Putamen (tissue), 1 donor: ENCODE measurements at places on chromosomes 12 and 14.

DNA sequence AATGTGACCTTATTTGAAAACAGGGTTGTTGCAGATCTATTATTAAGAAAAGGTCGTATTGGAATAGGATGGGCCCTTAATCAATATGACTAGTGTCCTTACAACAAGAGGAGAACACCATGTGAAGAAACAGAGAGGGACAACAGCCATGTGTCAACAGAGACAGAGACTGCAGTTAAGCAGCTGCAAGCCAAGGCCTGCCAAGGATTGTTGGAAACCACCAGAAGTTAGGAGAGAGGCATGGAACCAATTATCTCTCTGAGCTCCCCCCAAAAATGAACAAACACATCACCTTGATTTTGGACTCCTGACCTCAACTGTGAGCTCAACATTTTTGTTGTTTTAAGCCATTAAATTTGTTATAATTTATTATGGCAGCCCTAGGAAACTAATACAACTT lies 214.6 kb upstream of the PRKD1 start:
- no peak for DNase-seq

- peak; percentile 8 for DNase-seq
These were observed 98.6 kb downstream of the NT5DC3 start for GRCh38 chr12:103742349-103742932.

DNA sequence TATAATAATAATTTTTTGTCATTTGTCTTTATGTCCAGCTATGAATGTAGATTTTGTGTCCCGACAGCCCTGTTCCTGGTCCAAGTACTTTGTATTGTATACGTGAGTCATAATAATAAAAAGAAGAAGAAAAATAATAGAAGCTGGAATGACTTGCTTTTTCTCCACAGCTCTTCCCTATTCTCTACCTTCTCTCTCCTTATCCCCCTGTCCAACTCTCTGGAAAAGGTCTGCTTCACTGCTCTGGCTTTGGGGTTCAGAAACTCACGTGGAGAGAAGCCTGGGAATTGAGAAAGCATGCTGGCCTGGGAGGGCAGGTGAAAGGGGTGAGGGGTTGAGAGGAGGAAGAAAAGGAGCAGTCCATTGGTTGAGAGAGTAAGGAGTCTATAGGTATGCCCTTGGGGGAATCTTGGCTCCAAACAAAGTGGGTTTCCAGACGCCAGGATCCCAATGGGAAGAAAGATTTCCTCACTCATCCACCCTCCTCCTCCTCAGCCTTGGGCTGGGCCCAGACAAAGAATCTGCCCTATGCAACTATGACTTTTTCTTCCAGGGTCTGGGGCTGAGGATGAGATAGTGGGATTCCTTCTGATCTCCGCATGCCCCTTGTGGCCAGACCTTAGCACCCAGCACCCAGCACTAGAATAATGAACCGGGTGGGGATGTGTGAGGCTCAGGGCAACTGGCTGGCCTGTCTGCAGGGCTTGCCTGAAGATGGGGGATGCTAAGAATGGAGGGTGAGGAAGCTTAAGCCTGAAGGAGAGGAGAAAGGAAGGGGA lies 4.0 kb downstream of the HOXC8 start:
- DNase-seq = no peak

DNA sequence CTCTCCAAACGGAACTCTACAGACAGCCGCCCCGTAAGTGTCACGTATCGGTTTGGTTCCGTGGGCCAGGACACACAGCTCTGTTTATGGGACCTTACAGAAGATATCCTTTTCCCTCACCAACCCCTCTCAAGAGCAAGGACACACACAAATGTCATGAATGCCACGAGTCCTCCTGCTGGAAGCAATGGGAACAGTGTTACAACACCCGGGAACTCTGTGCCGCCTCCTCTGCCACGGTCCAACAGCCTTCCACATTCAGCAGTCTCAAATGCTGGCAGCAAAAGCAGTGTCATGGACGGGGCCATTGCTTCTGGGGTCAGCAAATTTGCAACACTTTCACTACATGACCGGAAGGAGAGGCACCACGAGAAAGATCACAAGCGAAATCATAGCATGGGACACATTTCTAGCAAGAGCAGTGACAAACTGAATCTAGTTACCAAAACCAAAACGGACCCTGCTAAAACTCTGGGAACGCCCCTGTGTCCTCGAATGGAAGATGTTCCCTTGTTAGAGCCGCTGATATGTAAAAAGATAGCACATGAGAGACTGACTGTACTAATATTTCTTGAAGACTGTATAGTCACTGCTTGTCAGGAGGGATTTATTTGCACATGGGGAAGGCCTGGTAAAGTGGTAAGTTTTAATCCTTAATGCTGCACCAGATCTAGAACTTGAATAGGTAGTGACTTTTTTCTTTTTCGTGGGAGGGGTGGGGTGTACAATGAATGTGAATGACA lies 69.7 kb downstream of the WDR20 start:
- peak; percentile 85 for DNase-seq

DNA sequence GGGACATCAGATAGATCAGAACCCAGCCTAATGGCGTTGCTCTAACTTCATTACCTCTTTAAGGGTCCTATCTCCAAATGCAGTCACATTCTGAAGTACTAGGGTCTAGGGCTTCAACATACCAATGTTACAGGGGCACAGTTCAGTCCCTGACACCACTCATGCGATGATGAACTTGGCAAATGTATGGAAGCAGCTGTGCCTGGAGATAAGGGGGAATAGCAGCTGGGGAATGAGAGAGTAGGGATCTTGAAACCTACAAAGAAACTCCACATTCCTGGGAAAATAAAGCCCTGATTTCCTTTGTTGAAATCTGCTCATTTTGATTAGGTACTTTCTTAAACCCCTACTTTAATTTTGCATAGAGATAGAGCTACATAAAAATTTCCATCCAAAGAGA lies 20.5 kb upstream of the TMCC3 start:
- DNase-seq = no peak

- no peak for DNase-seq
These were observed 53.8 kb downstream of the VCPKMT start for GRCh38 chr14:50062438-50063085.

DNA sequence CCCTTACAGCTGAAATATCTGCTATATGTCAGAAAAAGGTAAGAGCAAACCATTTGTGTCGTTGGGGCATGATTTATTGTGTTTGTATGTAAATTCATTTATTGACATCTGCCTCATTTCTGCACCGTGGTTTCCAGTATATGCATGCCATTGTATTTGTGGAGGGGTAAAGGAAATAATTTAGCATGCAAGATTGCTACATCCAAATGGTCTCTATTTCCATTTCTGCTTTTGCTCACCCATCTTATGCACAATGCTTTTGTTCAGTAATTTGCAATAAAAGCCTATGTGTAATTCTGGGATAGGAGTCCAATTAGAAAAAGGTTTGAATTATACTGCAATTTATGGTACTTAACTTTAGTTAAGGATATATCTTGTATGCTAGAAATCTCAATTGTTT lies 101.8 kb downstream of the UNC79 start:
- DNase-seq = no peak

DNA sequence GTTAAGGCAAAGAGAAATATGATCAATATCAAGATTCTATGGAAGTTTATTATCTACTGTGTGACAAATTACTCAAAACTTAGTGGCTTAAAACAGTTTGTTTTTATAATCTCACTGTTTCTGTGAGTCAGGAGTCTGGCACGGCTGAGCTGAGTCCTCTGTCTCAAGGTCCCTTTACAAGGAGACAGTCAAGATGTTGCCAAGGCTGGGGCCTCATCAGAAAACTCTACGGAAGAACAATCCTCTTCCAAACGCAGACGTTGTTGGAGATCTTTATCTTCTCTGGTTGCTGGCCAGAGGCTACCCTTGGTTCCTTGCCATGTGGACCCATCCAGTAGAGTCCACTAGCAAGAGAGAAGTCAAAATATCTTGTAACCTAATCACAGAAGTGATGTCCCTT lies 100.6 kb upstream of the CCND2 start:
- DNase-seq = no peak

GRCh38 chr14:33682760-33683159 lies 268.1 kb downstream of the EGLN3 start:
- no peak for DNase-seq

- DNase-seq = no peak
These were observed 68.5 kb downstream of the SPPL3 start for GRCh38 chr12:120835657-120836056.

DNA sequence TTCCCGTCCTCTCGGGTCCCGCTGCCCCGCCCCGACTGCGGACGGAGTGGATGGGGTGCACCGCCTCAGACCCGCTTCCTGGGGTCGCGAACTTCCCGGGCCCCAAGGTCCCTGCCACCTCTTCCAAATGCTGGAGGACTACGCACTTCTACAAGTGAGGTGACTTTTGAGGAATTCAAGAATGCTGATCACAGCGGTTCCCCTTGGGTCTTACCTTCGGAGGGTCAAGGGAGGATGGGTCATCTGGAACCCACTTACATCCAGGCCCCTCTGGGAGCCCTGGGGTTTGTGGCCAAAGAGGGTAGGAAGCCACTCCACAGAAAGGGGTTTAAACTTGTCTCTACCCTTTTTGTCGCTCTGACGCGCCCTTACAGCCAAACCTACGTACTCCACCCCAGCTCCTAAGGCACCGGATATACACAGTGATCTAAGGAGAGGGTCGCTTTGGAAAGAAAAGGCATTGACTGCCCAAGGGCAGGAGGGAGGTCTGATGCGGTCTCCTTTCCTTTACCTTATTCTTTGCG lies 532 bp upstream of the PRKD1 start:
- no peak for DNase-seq

GRCh38 chr12:108491256-108491655 lies 23.8 kb upstream of the FICD start:
- no peak for DNase-seq

- peak; percentile 30 for DNase-seq
These were observed 489 bp upstream of the EML5 start for GRCh38 chr14:88793259-88793625.

GRCh38 chr14:77640756-77641533 lies 24.5 kb upstream of the SPTLC2 start:
- DNase-seq = no peak

- DNase-seq = peak; percentile 13
These were observed 900 bp upstream of the DPF3 start for GRCh38 chr14:72894623-72895378.

DNA sequence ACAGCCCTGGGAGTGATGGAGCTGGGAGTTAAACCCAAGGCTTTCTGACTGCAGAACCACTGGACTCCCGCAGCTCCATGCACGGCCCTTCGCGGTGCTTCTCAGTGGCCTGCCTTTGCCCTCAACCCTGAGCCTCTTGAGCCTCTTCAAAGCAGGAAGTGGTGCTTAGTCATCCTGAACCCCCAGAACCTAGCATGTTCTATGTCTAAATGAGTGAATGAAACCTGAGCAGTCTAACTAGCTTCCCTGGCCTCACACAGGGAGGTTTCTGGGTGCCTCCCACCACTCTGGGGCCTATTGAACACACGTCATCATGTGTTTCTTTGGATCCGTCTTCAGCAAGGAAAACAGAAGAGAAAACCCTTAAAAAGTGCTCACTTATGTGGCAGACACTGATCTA lies 117.9 kb upstream of the SFSWAP start:
- no peak for DNase-seq

- DNase-seq = no peak
These were observed 9.0 kb upstream of the MLEC start for GRCh38 chr12:120677765-120678473.

DNA sequence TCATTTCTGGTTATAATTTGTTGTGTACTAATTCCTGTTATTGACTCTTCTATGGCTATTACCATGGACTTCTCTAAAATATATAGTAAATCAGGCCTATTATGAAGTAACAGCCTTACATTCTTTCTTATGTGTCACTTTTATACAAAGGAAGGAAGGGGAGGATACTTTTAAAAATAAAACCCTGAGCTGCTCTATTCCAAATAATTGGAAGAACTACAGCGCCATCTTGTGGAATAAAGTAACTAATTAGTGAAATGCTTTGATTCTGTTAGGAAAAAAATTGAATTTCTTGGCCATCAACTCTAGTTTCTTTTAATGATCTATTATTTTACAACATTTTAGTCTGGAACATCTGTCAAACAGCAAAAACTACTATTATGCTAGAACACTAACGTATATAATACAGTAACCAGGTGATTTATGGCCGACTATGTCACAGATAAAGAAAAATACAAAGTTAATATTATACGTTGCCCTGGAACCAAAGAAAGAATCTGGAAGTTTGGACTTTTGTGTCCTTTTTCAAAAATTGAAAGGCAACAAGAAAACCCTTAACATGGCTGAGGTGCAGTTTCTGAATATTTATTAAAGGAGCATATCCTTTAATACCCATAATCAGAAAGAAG lies 55.0 kb upstream of the NELL2 start:
- no peak for DNase-seq

DNA sequence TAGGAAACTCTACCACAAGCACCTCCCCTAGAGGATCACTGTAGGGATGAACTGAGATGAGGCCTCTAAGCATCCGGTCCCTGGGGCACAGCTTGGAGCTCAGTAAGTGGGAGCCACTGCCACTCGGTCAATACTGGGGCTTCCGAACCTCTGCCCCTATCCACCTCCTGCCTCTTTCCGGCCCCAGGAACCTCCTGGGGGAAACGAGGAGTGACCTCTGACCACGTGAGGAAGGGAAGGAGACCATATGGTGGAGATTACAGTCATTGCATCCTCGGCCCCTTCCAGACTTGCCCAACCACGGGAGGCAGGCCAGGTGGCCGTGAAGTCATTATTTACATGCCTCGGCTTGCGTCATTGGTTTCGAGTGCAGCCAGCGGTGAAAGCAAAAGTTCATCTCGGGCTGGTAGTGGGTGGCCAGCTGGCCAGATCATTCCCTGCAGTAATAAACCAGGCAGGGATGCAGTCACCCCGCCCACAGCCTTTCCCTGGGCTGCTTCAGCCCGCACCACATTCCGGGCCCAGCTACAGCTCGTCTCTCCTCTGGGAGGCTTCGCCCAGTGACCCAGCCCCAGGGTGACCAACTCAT lies 65.4 kb downstream of the C14orf132 start:
- no peak for DNase-seq

GRCh38 chr12:45469902-45470301 lies 254.0 kb downstream of the ANO6 start:
- no peak for DNase-seq

- no peak for DNase-seq
These were observed 13.5 kb downstream of the PHETA1 start for GRCh38 chr12:111355201-111355925.

GRCh38 chr12:111451649-111452129 lies 46.0 kb downstream of the SH2B3 start:
- DNase-seq = peak; percentile 67

DNA sequence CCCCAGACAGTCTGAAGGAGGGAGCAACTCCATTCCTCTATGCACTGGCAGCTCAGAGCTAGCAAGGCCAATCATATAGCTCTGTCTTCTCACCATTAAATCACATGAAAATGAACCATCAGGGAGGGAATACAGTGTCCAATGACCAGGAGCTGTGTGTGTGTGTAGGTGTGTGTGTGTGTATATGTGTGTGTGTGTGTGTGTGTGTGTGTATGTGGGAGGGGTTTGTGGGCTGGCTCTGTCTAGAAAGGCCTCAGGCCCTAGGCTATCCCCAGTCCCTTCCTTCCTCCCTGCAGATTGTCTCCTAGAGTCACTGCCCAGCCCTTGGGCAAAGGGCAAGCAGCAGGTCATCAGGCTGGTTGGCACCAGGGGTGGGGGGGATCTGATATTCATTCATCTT lies 5.7 kb upstream of the SUSD6 start:
- DNase-seq = no peak

GRCh38 chr14:104360501-104360900 lies 219.1 kb upstream of the C14orf180 start:
- DNase-seq = no peak

- no peak for DNase-seq
These were observed 23.1 kb upstream of the IL22 start for GRCh38 chr12:68276402-68276930.

- DNase-seq = no peak
These were observed 10.9 kb downstream of the C12orf43 start for GRCh38 chr12:121005346-121005815.
